ENCODE measurements at places on chromosomes 3 and 15.

DNA sequence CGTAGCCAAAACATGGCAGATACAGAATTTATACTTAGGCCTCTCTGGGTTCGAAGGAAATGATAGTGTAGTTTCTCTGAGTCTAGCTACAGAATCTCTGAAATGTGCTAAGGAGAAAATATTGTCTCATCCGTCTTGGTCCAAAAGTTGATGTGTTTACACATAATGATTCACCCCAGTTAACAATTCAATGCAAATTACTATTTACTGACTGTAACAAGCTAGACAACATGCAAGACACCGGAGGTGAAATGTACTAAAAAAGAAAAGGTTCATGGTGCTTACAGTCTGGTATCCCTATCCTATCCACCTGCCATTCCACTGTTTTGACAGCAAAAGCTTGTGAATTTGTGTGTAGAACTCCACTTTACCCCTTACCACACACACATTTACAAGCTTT, 146.8 kb downstream of the SUCLG2 start:
- DNase-seq: no peak

GRCh38 chr3:74921676-74922075, 307.2 kb upstream of the CNTN3 start:
- no peak for DNase-seq

GRCh38 chr15:67036775-67037555, 28.4 kb upstream of the SMAD3 start:
- no peak for DNase-seq

GRCh38 chr3:111714305-111714704, 119.2 kb upstream of the ZBED2 start:
- DNase-seq: no peak

DNA sequence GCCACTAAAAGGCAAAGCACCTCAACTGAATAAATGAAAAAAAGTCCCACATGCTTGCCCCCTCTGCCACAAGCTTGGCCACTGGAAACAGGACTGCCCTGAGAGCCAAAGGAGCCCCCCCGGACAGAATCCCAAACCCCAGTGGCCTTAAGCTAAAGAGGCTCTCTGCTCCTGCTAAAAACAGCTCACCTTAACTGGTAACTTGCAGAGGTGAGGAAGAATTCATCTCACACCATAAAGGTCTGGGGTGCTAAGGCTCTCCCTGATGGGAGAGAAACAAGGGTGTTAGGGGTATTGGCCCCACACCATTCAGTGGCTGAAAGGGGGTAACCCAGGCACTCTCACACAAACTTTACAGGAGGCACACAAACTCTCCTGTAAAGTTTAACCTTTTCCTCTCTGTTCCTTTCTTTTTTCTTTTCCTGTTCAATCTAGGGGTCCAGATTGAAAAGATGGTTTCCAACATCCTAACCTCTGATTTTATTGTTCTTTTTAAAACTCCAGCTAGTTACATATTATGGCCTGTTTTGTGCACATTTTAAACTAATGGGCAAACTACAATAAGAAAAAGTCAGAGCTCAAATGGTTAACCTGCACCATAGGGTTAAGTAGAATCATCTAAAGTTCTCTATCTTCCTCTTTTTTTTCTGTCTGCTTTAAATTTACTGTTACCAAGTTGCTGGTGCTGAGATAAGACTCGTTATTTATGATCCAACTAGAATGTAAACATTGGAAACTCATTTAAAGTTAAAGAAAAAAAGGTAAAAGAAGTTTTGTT, 19.9 kb downstream of the TRANK1 start:
- no peak for DNase-seq

- no peak for DNase-seq
These were observed 547 bp downstream of the WNT7A start for GRCh38 chr3:13879102-13879945.

DNA sequence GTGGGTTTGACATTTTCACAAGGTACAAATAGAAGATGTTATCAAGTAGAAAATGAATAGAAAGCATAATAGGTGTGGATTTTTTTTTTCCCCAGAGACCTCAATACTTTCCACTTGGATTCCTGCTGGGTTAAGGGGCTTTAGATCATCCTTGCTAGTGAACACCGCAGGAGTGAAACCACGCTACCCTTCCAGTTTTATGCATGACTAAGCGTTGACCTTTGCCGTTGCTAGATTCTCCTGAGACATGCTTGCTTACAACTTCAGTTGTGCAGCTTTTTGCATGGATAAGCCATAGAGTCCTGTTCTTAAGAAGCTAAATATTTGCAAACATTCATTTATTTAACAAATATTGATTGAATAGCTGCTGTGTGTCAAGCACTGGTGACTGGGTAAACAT, 299.7 kb upstream of the LMCD1 start:
- no peak for DNase-seq

DNA sequence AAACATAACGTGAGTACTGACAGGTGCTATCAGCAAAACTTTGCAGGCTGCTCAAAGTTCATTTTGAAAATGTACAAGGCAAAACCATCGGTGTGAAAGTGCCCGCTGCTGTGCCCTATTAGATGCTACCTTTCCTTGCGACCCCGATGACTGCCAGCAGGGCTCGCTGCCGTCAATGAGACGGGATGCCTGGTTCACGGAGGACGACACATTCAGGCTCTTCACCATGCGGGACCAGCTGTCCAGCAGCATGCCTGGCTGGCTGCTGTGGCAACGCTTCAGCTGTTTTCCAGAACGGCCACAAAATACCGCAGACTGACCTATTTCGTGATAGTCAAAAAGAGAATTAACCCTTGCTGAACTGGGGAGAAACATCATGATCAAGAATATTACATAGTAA, 92.7 kb upstream of the OCA2 start:
- DNase-seq: no peak

DNA sequence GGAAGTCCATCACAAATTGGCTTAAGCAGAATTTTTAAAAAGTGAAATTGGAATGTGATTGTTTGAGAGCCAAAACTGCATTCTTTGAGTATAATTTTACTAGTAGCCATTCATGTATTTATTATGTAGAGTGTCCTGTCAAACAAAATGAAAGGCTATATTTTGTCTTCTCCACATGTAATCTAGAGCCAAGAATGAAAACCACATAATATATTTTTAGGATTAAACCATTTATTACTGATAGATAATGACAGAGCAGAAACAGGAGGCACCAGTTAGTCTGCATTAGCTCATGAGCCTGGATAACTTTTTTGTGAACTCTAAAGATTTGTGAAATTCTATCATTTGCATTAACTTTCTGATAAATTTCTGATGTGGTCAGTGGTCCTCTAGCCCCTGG, 130.2 kb downstream of the FILIP1L start:
- no peak for DNase-seq

DNA sequence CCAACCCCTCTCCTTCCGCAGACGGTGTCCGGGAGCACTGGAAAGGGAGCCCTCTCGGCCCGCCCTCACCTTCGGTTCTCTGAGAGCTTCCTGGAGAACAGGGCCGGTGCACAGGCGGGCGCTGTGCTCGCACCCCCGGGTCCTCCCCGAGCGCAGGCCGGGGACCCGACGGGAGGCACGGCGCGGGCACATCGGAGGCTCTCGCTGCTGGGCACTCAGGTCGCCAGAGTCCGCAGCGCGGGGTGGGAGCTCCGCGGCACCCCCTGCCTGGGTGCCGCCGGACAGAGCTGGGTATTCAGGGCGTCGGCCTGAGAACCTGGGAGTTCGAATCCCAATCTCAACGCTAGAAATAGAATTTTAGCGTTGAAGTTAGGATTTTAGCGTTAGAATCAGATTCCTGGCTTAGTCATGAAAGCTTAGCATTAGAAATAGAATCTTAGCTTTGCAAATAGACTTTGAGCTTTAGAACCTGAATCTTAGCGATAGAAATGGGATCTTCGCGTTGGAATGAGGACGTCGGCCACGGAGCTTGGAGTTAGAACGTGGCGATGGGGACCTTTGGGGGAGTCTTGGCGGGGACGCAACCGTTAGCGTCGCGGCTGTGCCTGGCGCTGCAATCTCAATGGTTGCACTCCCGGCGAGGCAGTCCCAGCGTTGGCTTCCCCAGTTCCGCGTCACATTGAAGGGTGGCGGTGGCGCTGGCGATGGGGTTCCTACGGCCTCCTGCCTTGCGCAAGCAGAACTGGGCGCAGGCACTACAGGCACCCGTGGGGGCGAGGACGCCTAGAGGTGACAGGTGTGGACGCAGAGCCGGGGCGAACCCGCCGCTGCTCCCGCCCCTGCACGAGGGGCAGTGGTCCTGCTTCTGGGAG, 549 bp downstream of the TRH start:
- no peak for DNase-seq

DNA sequence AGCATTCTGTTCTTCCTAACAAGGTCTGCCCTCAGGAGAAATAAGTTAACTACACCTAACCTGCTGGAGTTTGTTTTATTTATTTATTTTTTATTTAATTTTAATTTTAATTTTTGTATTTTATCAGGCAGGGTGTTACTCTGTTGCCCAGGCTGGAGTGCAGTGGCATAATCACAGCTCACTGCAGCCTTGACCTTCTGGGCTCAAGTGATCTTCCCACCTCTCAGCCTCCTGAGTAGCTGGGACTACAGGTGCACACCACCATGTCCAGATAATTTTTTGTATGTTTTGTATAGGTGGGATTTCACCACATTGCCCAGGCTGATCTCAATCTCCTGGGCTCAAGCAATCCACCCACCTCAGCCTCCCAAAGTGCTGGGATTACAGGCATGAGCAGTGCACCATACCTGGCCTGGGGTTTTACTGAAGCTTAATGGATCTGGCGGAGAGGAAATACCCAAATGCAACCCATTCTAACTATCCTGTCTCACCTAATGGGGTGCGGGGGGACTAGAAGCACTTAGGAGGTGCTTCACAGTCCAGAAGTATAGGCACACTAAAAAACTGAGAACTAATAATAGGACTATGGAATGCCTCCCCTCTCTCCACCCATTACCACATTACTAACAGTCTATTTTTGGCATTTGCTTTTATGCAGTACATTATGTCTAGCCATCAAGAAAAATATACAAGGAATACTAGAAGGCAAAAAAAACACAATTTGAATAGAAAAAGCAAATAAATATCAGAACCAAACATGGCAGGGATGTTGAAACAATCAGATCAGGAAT, 61.4 kb downstream of the TTBK2 start:
- DNase-seq: no peak

DNA sequence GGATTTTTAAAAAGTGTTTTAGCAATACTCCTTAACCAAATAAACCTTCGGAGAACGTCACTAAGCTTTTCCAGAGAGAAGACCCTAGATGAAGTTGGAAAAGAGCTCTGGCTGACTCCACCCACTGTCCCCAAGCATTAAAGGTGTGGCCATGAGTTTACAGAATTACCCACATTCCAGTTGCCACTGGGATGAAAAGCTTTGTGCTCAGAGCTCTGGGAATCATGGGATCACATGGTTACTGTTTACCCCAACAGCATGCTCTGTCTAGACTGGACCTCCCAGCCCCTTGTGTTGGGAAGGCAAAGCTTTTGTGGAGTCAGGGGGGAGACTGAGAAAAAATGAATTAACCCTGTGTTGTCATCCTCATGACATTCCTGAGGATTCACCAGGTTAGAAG, 55.3 kb downstream of the CCK start:
- no peak for DNase-seq

GRCh38 chr3:16056217-16056616, 118.3 kb upstream of the GALNT15 start:
- DNase-seq: no peak

DNA sequence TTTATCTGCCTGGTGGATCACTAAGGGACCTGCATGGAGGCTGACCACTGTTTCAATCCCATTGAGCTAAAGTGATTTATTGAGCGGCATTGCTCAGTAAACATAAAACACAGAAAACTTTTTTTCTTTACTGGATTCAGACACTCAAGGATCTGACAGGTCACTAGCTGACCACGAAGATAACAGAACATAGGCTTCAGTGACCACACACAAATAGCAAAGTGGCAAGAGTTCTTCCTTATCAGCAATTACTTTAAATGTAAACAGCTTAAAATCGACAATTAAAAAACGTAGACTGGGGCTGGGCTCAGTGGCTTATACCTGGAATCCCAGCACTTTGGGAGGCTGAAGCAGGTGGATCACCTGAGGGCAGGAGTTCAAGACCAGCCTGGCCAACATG, 48.7 kb downstream of the STAG1 start:
- no peak for DNase-seq

DNA sequence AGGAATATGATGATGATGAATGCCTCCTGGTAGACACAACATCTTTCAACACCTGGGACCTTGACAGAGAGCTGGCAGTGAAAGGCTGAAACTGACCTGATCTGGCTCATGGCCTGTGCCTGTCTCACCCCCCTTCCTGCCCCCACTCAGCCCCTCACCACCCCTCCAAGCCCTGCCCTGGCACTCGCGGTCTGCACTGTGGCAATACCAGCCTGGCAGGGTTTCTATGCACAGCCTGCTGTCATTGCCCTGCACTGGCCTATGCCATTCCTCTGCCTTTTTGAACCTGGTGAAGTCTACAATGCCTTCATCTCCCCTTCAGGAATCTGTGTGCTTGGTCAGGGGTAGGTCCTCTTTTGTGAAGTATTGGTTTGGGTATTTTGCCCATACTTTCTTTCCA, 56.5 kb downstream of the ACAD9 start:
- no peak for DNase-seq

DNA sequence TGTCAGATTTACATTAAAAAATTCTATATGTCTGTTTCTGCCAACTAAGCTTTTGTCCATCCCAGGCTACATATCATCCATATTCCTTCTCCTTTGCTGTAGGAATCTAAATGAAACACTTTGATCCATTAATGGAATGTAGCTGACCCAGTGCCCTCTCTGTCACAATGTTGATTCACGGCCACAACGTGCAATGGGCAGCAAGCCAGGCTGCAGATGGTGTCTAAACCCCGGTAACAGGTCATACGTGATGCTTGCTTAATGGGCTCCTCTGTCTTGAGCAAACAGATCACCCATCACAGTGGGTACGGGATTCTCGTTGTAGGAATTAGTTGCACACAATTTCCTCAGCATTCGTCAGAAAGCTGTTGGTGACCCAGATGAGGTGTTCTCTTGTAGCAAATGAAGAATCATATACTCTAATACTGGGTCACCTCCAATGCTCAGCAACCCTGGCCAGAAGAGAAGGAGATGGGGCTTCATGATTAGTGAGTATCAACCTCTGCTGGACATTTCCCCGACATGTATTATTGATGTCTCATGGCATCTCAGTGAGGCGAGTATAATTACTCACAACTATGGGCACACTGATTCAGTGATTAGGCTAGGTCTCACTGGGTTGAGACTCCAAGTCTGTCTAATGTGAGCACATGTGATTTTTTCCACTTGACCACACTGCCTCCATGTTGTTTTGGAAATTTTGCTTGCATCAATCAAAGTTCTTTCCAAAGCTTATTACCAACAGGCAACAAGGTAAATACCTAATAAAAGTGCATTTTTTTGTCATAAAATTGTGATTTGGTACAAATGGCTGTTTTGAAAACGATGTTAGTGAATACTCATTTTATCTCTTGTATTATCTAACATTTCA, 12.9 kb upstream of the DCBLD2 start:
- DNase-seq: no peak

- DNase-seq: no peak
These were observed 215.2 kb upstream of the PRICKLE2 start for GRCh38 chr3:64440498-64440897.

DNA sequence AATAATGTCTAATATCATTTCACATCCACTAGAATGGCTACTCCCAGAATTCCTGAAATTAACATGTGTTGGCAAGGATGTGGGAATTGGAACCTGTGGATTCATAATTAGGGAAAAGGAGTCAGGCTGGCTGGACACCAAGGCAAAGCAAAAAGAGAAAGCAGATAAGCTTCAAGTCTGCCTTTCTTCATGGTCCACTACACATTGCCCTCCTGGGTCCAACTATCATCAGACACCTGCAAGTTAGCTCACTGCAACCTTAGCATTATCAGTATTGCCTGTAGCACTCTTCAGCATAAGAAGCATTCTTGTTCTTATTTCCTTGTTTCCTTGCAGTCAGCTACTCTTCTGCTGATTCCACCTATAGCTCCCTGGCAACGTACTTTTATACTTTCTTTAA, 124.3 kb downstream of the ZNF280D start:
- no peak for DNase-seq

Data from T-helper 2 cell treated with Interferon-gamma antibody and Interleukin-4, amounts not matched to agents 5 μg/mL and 100 μg/mL, for 36 hours (primary cell).